ENCODE measurements at places on chromosomes 12 and 14.
A peak's percentile ranks its signal among the peaks of the same experiment; 100 is the strongest.

DNA sequence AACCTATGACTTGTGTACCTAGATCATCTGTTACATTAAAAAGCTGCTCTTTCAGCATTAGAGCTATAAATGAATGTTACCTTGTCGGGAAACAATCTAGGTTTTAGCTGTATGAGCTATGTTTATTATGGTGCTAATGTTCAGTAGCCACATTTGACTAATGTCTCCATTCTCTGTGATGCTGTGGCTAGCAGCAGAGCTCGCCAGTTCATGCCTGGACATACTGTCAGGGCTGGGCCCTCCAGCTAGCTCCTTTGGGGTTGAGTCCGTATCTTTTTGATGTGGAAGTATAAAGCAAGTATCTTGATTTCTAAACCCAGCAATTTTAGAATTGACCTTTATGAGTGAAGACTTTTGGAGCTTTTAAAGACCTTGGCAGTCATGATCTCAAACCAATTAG lies 36.1 kb downstream of the USP44 start:
- DNase-seq = no peak

DNA sequence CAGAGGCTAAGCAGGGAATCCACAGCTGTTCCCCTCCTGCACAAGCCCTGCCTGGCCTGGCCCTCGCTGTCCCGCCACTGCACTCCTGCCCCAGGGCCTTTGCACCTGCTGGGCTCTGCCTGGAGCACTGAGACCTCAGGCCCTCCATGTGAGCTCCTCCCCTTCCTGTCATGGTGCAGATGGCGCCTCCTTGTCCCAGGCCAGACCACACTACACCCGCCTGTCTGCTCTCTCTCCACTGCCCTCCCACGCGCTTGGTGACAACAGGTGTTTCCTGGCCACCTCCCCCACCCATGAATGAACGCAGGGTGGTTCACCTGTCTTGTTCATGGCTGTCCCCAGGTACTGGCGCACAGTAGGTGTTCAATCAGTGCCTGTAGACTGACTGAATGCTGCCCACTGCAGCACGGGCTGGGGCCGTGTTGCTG lies 82.9 kb downstream of the NCOR2 start:
- no peak for DNase-seq

GRCh38 chr12:50734409-50735263 lies 29.3 kb upstream of the ATF1 start:
- peak; percentile 37 for DNase-seq

DNA sequence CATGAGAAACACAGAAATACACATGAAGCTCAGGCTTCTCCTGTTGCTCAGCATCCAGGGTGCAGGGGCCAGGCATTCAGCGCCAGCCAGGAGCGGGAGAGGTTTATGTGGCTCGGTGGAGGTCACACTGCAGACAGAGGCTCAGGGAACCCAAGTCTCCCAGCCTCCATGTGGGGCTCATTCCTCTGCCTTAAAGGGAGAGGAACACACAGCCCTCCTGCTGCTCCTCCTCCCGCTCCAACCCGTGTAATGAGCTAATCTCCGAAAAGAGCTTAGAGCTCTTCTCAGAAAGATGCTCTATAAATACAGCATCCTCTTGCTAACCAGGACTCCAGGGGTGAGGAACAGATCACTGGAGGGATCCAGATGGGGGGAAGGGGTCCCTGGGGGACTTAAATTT lies 28.2 kb downstream of the FGF6 start:
- no peak for DNase-seq

DNA sequence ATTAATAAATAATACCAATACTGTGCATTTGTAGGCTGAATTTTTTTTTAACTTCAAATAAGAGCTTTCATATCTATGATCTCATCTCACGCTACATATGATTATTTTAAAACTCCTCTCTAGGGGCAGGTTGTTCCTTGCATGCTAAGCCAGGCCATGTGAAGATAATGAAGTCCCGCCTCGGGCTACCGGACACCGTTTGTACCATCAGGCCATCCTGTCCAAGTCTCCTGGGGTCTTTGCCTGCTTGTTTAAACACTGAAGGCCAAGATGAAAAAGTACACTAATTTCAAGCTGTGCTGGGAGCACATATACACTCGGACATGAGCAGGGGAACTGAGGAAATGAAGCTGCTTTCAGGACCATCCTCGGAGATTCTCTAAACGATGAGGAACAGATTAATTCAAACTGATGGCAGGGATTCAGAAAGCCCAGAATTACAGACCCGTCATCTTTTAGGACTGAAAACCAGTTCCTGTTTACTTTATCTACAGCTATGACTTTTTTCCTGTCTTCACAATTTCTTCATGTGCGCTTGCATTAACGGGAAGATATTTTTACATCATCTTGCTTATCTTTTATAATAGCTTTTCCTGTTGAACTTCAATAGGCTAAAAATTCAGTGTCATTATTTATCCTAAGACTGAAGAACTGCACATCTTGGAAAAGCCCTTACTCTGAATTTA lies 6.3 kb upstream of the ABHD12B start:
- DNase-seq = no peak

DNA sequence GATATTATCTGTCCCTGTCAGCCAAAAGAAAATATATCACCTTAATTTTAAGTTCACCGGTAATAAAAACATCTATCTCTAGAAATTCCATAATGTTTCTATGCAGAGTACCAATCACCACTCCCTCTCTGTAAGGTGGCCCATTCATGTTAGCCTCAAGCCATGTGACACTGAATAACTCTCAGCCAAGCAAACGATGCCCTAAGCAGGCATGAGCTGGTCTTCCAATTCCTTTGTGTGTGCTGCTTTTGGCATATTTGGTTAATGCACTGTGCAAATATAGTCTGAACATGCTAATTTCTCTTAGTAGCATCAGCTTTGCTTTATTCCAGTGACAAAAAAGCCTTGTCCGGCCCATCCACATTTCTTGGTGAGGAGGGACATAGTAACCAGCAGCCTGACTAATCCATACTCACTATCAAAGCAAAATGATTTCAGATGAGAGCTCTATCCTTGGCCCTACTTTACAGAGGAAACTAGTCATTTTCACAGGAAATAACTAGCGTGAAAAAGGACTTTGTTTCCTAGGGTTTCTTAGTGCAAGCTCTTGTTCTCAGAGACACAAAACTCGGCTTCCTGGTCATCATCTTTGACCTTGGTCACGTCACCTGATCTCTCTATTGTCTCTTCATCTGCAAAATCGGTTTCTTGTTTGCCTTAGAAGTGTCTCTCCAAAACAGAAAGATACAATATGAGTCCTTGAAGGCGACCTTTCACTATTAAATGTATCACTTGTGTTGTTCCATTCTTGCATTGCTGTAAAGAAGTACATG lies 59.2 kb upstream of the RTRAF start:
- no peak for DNase-seq

- no peak for DNase-seq
Measured at GRCh38 chr12:78181544-78182162, 351.0 kb downstream of the NAV3 start.

- DNase-seq = peak; percentile 56
Measured at GRCh38 chr14:62162998-62163589, 400.9 kb downstream of the SNAPC1 start.

- DNase-seq = peak; percentile 3
Measured at GRCh38 chr14:70981000-70981952, 74.0 kb downstream of the PCNX1 start.

GRCh38 chr12:51403681-51404136 lies 12.5 kb upstream of the GALNT6 start:
- no peak for DNase-seq

DNA sequence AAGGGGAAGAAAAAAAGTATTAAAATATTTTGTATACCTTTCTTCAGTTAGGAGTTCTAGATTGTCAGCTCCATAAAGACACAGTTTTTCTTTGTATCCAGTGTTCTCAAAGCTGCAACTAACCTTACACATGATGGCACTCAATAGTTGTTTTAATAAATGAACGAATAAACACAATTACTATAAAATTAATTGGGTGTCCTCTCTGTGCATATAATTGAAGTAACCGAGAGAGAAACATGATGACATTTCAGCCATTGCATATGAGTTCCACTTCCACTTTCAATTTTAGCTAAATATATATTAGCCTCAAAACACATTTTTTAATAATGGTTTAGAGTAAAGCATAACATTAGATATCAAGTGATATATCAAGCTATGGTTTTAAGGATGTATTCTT lies 671.2 kb downstream of the LRFN5 start:
- no peak for DNase-seq

- DNase-seq = no peak
Measured at GRCh38 chr12:65821336-65821735, 2.9 kb upstream of the HMGA2 start.

GRCh38 chr14:99432485-99432884 lies 48.2 kb downstream of the SETD3 start:
- no peak for DNase-seq

- DNase-seq = no peak
Measured at GRCh38 chr12:49661191-49661590, 37.8 kb downstream of the PRPF40B start.

All from AG08395 (cell line).